ENCODE measurements at places on chromosomes 5 and 9.

- no peak for DNase-seq
Measured at GRCh38 chr9:115289757-115290208, 171.8 kb upstream of the TNC start.

DNA sequence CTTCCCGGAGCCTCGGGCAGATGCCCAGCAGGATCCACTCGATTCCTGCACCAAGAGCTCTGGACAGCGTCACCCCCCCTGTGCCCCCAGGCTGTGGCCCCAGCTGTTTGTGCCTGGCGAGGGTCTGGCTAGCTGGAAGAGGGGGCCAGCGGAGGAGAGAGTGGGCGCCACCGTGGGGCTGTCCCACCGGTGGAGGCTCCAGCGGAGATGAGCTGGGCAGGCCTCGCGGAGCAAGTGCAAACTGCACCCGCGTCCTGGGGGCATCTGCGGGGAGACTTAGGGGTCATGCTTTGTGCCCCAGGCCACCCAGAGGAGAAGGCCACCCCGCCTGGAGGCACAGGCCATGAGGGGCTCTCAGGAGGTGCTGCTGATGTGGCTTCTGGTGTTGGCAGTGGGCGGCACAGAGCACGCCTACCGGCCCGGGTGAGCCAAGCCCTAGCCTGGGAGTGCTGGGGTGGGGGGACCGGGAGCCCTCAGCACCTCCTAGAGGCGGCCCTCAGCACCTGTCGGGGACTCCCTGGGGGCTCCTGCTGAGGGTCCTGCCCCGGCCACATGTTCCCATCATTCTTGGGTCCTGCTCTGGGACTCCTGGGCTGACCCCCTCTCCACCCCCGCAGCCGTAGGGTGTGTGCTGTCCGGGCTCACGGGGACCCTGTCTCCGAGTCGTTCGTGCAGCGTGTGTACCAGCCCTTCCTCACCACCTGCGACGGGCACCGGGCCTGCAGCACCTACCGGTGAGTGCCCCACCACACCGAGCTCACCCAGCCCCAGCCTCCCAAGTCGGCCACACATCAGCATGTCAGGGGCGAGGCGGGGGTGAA, 5.4 kb downstream of the EGFL7 start:
- no peak for DNase-seq

- DNase-seq, result no peak
Measured at GRCh38 chr9:38482918-38483592, 58.8 kb upstream of the IGFBPL1 start.

- DNase-seq, result no peak
Measured at GRCh38 chr5:113330533-113331208, 104.1 kb downstream of the TSSK1B start.

GRCh38 chr5:86320266-86320665, 297.5 kb upstream of the COX7C start:
- DNase-seq, result no peak

GRCh38 chr5:54257366-54258118, 52.8 kb downstream of the ARL15 start:
- no peak for DNase-seq

GRCh38 chr9:114342755-114343440, 13.2 kb downstream of the ORM2 start:
- no peak for DNase-seq

DNA sequence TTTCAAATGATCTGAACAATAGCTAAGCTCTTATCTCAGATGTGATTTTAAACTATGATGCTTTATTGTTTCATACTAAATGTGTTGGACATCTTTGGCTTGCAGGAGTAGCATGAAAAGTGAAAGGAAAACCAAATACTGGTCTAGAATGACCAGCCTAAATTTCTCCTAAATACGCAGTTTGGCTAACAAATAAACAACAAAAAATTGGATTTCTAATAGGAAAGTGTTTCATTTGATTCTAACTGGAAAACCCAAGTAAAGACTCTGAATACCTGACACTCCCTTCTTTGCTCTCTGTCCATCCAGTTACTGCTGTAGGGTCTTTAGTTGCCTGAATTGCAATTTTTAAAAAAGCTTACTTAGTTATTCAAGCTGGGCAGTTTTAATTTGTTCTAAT, 111.7 kb upstream of the ACOT12 start:
- no peak for DNase-seq

- no peak for DNase-seq
Measured at GRCh38 chr9:70673844-70674243, 259.4 kb upstream of the KLF9 start.

DNA sequence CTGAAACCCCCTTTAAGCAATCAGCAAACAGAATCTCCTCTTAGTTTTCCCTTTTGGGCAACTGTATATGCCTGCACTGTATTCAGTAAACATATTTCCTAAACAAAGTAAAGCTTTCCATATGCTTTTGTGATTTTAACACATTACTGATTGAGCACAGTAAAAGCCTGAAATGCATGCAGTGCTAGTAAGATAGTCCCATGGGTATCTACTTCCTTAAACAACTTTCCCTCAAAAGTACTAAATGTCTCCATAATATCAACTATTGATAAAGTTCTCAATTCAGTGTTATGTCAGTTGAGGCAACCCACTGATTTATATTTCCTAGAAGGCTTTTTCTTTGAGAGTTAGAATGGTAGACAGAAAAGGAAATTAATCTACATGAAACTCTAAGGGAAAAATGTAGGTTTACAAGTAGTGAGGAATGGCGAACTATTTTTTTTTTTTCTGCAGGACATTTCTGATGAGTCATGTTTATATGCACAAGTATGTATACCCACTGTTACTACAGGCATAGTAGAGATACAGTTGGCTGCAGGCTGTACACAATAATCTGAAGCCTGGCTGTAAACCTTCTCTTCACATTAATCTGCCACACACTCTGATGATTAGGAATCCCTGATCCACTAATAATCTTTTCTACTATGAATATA, 31.2 kb upstream of the CEP120 start:
- DNase-seq, result no peak

DNA sequence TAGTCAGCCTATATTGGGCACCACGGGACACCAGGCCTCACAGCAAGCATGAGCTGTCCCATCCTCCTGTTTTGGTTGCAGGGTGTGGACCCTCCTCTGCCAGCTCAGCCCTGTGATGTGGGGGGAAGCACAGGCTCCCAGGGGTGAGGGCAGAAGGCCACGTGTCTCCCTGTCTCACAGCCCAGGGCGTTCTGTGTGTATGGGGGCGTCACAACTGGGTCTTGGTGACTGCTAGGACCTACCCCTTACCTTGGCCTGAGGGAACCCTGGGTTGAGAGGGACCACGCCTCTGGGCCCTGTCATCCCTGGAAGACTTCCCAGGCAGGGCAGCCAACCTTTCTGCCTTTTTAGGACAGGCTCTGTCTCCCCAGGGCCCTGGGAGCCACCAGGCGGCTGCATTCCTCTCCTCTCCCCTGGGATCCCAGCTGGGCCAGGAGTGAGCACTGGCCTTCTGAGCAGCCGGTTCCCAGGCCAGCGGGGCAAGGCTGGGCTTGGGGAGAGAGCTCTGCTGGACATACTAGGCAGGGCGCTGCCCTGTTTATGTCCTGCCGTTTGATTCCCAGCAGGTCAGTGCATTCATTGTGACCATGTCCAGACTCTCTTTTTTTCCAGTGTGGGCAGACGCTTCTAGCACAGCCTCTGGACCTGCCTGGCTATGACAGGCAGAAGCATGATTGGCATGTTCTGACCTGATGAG, 97.4 kb downstream of the DAB2IP start:
- no peak for DNase-seq

DNA sequence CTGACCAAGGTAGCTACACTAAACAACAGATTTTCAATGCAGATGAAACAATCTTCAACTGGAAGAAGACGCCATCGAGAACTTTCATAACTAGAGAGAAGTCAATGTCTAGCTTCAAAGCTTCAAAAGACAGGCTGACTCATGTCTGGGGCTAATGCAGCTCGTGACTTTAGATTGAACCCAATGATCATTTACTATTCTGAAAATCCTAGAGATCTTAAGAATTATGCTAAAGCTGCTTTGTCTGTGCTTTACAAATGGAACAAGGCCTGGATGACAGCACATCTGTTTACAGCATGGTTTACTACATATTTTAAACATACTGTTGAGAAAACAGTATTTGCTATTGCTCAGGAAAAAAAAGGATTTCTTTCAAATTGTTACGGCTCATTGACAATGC, 54.9 kb downstream of the RICTOR start:
- DNase-seq, result no peak

DNA sequence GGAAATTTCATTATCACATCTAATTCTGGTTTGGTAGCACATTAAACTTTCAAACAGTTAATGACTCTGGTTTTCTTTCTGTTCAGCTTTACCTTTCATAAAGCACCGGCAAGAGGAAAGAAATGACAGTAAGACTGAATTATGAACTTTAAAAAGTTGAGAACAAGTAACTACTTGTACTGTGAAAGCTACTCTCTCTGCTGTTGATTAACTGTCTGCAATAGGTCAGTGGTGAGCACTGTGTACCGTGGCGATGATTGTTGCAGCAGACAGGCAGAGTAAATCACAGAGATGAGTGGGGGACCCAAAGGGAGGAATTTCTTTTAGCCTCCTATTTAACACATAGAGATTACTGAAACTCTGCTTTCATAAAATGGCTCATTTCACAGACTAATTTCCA, 74.0 kb upstream of the MEF2C start:
- DNase-seq, result no peak

Data from activated naive CD4-positive, alpha-beta T cell (primary cell).